ENCODE measurements at places on chromosomes 16 and 17.
A peak's percentile ranks its signal among the peaks of the same experiment; 100 is the strongest.

GRCh38 chr16:55179411-55179810 is 144.6 kb upstream of the IRX6 start:
- no peak for DNase-seq

- DNase-seq: no peak
These were observed 101.5 kb downstream of the NLK start for GRCh38 chr17:28144019-28144418.

- no peak for DNase-seq
These were observed 75.7 kb upstream of the LHX1 start for GRCh38 chr17:36861531-36861930.

DNA sequence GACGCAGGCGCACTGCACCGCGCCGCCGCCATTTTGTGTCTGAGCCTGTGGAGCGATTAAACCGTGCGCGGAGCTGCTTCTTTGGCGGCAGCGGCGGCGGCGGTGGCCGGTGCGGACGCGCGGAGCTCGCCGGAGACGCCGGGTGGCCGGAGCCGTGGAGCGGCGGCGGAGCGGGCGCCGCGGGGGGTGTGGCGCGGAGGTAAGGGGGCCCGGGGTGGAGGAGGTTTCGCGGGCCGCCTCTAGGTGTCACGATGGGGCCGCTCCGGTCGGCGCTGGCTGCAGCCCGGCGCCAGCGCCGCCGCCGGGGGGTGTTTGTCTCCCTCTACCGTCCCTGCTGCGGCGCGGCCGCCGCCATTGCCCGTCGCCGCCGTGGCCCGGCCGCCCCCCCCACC is at the start of gene CTCF:
Gene CTCF, plus strand, starts transcription at position 1 of the 392 bp plus-strand sequence. CDS start 48,307 bp downstream, outside the sequence.
- peak; percentile 85 for DNase-seq

DNA sequence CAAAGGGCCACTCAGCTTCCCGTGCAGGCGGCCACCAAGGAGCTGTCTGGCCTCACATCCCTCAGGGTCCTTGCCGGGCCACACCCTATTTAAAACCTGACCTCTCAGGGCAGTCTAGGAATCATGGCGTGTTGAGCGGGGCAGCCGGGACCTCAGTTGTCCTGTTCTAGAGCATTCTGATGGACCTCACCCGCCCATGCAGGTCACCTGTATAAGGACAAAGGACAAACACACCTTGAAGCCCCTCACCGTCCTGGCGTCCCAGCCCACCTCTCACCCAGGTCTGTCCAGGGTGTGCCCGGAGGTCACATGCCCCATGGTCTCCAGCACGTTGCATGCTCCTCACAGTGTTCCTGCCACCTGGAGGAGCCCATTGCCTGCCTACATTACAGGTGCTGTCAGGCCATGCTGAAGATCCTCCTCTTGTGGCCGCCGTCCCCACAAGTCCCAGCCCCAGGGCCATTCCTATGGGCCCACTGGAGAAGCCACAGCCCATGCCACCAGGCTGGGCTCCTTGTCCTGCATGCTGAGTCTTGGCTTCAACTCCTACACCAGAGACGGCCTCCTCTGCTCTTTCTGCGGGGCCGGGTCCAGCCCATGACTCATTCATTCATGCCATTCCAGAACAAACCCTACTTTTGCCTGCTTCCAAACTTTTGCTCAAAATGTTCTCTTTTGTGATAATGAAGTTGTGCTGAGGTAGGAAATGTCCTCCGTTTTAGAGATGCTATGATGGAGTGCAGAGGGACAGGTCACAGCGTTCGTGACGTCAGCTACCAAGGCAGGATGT is 46.3 kb downstream of the PEMT start:
- no peak for DNase-seq

GRCh38 chr16:1902547-1903219 is 15.5 kb downstream of the HS3ST6 start:
- DNase-seq: no peak

DNA sequence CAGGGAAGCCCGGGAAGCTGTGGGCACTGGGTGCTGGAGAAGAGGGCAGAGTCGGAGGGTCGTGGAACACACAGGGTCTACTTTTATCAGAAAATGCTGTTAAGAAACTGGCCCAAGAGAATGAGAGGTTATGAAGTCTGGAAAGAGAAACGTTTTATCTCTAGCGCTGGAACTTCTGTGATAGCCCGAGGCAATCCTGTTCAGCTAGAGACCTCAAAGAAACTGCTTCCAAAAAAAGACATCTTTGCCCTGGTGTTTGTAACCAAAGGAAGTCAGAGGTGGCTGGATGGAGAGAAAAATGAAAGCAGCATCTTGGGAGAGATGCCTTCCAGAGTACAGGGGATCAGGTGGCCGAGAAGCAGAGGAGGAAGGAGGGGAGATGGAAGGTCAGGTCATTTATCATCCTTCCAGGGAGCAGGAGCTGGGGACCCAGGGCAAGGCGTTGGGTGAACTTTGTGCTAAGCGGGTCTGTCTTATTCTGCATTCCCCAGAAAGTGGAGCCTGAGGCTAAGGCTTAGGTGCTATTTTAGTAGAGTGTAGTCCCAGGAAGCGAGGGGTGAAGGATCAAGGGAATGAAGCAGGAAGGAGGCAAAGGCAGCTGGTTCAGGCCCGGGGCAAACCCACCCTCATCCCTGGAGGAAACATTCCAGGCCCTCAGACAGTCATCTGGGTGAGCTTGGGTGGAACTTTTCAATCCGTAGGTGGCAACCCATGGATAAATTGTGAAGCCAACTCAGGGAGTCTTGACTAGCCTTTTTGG is 66.5 kb downstream of the MGAT5B start:
- DNase-seq: no peak

Data from nucleus accumbens (tissue), 56 donors.